ENCODE measurements at places on chromosomes 11 and 22.
A peak's percentile ranks its signal among the peaks of the same experiment; 100 is the strongest.

DNA sequence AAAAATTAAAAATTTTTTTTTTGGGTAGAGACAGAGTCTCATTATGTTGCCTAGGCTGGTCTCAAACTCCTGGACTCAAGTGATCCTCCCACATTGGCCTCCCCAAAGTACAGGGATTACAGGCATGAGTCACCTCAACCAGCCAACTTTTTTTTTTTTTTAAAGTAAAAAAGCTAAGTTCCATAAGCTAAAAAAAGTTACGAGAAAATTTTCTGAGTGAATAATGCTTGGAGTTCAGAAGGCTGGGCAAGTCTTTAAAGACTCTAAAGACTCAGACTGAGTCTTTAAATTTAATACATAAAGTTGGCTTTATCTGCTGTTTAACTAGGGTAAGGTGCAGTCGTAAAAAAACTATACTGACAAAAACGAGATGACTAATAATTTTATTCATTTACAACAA, 5.6 kb downstream of the DDX6 start:
- no peak for DNase-seq

DNA sequence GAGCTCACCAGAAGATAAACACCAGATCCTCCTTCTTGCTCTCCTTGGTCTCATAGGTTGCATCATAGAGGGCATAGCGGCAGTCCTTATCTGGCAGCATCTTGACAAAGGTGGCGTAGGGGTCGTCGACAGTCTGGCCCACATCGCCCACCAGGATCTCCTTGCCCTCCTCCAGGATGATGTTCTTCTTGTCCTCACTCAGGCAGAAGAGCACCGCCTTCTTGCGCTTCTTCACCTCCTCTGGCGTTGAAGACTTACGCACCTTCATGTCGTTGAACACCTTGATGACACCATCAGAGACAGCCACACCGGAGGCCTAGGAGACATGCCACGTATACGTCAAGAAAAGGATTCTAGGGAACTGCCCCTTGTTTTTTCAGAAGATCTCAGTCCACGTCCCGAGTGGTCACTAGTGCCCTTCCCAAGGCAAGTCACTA, 2.0 kb downstream of the CFL1 start:
- no peak for DNase-seq

GRCh38 chr11:64120951-64121569, 44.9 kb downstream of the MACROD1 start:
- no peak for DNase-seq

- no peak for DNase-seq
Measured at GRCh38 chr11:91296629-91297028, 928.0 kb upstream of the FAT3 start.

GRCh38 chr11:102603091-102603490, 22.0 kb downstream of the MMP20 start:
- DNase-seq = no peak

DNA sequence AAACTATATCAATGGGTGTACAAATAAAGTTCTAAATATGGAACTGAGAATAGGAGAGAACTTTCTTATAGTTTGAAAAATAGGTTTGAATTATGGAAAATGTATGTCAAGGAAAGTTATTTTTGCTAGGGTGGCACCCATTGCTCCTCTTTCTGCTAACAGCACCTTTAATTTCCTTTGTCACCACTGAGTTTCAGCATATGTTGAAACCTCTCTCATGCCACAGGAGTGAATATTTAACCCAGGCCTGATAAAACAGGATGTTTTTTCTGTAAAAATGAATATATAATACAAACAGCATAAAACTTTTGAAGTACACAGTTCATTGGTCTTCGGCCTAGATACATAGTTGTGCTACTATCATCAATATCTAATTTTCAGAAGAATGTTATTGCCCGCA, 385.5 kb upstream of the ANO5 start:
- no peak for DNase-seq

GRCh38 chr11:11545285-11546275, 76.2 kb downstream of the GALNT18 start:
- no peak for DNase-seq

- no peak for DNase-seq
Measured at GRCh38 chr11:61106894-61107470, 4.7 kb downstream of the CD5 start.

GRCh38 chr11:93370260-93370659, 39.7 kb downstream of the DEUP1 start:
- DNase-seq = no peak

DNA sequence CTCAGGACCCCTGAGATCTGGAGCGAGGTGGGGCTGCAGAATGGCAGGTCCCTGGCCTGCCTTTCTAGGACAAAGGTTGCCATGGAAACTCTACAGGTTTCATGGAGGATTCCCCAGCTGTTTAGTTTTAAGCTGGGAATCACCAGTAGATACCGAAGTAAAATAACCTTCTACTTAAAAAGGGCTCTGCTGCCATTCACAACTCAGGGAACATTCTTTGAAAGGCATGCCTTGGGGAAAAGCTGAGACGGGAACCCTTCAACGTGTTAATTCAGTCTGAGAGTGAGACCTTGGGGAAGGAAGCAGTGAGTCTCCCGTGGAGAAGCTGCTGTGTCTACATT, 493.3 kb downstream of the BRD1 start:
- DNase-seq = no peak

DNA sequence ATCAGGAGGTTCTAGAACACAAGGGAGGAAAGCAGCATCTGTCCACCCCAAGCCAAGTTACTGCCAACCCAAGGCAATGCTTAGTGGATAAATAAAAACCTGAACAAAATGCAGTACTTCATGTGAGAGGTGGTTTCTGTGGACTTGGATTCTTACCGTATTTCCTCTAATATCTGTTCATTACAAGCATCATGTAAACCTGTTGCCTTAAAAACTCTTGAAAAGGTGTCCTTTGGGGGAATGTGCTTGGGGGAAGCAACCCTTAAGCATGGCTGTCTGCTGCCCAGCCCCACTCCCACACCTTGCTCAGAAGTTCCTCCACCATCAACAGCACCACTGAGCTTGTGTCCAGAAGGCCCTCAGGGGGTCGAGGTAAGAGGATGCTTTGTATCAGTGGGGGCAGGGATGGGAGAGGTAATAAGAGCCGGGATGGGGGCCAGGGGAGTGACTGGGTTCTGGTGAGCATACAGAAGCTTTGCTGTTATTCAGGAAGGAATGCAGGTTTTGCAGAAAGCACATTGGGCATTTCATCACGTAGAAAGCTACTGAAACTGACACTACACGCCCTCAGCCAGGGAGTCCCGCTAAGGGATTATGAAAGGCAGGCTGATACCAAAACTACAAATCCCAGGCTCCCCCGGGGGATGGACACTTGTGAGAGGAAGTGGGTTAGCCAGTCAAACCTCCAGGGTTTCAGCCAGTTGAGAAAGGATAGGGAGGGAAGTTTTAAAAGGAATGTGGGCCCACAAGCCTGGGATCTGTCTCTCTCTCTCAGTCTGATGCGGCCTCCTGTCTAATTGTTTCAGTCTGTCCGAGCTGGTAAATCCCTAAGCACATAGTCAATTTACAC, 52.0 kb downstream of the KCNJ1 start:
- DNase-seq = no peak

- no peak for DNase-seq
Measured at GRCh38 chr11:71089571-71089970, 162.8 kb downstream of the SHANK2 start.

GRCh38 chr22:46878191-46878948, 115.9 kb downstream of the TBC1D22A start:
- no peak for DNase-seq

GRCh38 chr11:10459029-10459970, 4.2 kb downstream of the AMPD3 start:
- DNase-seq = peak; percentile 54

GRCh38 chr11:116710001-116710674, 62.6 kb downstream of the BUD13 start:
- no peak for DNase-seq

DNA sequence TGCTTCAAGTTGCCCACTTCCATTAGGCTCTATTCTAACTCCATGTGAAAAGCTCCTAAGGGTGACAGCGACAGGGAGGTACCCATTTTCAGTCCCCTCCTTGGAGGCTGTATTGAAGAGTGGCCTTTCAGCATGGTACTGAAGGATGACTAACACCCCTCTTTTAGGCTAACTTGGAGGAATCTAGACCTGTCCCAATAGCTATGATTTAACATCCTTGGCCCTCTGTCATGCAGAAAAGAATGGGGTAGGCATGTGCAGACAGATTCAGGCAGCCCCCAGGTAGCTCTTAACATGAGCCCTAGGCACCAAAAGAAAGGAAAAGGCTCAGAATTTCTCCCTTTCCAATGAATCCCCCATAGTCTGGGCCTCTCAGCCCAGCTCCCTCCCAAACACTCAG, 89.3 kb upstream of the AMOTL1 start:
- no peak for DNase-seq

DNA sequence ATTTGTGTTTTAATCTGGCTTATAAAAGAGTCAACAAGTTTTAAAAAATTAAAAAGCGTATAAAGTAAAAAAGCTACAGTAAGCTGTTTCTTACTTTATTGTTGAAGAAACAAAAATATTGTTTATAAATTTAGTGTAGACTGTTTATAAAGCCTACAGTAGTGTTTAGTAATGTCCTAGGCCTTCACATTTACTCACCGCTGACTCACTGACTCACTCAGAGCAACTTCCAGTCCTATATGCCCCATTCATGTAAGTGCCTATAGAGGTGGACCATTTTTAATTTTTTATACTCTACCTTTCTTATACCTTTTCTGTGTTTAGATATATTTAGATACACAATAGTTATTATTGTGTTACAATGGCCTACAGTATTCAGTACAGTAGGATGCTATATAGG, 12.2 kb downstream of the MPPED2 start:
- no peak for DNase-seq

- DNase-seq = no peak
Measured at GRCh38 chr22:40314041-40314440, 32.3 kb upstream of the ADSL start.

GRCh38 chr22:44200855-44201550, 20.3 kb downstream of the PARVG start:
- no peak for DNase-seq

GRCh38 chr22:42889304-42889703, 32.2 kb upstream of the ARFGAP3 start:
- DNase-seq = no peak

- no peak for DNase-seq
Measured at GRCh38 chr11:19769820-19770219, 57.2 kb downstream of the NAV2 start.

GRCh38 chr11:45934580-45935318, 12.3 kb downstream of the LARGE2 start:
- no peak for DNase-seq

- DNase-seq = peak; percentile 23
Measured at GRCh38 chr11:72787216-72788104, 6.4 kb downstream of the STARD10 start.

- DNase-seq = no peak
Measured at GRCh38 chr11:75655605-75656004, 13.2 kb downstream of the MAP6 start.

GRCh38 chr22:49367041-49367697, 460.5 kb downstream of the BRD1 start:
- DNase-seq = no peak

- no peak for DNase-seq
Measured at GRCh38 chr11:122836916-122837315, 1.4 kb upstream of the CRTAM start.

DNA sequence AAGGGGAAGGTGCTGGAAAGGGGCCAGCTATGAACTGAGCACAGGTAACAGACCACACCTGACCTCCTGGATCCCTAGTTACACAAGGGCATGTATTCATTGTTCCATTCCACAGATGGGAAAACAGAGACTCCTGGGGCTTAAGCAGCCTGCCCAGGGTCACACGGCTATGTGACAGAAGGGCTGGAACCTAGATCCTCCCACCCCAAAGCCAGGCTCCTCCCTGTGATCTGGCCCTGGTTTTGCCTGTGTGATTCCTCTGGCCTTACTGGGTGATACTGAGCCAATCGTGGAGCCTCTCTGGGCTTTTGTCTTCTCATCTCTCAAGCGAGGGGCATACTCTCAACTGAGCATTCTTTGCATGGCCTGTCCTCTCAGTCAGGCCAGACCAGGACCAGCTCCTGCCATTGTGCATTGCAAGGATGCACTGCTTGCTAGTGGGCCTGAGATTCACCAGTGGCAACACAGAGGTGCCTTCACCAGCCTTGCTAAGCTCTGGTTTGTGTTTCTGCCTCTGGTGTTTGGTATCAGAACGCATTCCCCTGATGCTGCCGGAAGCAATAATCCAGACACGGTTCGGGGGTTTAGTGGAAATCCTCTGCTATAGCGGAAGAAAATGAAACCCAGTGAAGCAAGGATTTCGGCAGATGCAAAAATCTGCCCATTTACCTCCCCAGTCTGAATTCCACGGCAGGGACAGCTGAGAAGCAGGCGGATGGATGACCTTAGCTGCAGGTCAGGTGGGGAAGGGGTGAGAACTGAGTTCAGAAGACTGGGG, 226.6 kb downstream of the ST3GAL4 start:
- DNase-seq = no peak

GRCh38 chr11:71238941-71239340, 13.4 kb downstream of the SHANK2 start:
- DNase-seq = no peak

DNA sequence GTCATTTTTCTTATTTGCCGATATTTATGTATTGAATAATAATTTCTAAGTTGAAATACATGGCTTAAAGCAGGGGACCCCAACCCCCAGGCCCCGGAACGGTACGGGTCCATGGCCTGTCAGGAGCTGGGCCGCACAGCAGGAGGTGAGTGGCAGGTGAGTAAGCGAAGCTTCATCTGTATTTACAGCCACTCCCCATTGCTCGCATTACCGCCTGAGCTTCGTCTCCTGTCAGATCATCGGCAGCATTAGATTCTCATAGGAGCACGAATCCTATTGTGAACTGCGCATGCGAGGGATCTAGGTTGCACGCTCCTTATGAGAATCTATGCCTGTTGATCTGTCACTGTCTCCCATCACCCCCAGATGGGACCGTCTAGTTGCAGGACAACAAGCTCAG, 4.5 kb downstream of the ZMAT5 start:
- no peak for DNase-seq

- DNase-seq = no peak
Measured at GRCh38 chr11:60498399-60498798, 5.8 kb downstream of the MS4A12 start.

GRCh38 chr11:73965076-73965763, 14.4 kb downstream of the DNAJB13 start:
- DNase-seq = no peak

DNA sequence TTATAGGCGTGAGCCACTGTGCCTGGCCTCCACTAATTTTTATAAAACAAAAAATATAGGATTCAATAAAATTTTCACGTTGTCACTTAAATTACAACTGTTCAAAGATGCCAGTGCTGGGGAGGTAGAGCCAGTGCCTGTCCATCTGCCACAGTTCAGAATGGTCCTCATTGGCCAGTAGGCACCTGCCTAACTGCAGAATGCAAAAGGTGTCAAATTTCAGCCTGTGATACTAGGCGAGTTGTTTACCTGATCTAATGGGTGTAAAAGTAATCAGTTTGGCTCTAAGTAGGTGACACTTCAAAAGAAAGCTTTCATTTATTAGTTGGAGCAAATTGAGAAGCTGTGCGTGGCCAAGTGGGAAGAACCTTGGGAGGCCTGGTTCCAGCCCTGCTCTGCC, 2.4 kb downstream of the SMARCB1 start:
- no peak for DNase-seq

Measured in stimulated activated naive CD8-positive, alpha-beta T cell treated with anti-CD3 and anti-CD28 coated beads, Interleukin-15, amount 100 ng/mL, for 72 hours (primary cell).